Nephron progenitor cell (in vitro differentiated cells): ENCODE measurements at places on chromosomes 2 and 18.

- no peak for DNase-seq
Measured at GRCh38 chr2:131488306-131489205, 3.6 kb downstream of the MZT2A start.

DNA sequence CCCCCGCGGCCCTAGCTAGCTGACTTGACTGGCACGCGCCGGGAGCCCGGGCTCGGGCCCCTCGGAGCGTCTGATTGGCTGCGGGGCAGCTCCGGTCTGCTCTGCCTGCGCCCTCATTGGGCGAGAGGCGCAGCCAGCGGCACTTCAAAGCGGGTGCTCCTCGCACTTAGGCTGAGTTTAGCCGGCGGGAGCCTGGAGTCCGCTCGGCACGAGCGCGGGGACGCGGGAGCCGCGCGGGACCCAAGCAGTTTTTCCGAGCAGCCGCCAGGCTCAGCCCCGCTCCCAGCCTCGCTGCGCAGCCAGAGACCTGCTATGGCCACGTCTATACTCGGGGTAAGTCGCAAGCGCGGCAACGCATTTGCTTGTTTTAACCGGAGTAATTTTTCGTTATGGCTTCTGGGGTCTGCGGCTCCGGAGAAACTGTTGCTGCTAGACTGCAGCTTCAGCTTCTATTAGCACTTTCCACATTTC lies at the start of gene SP9:
Gene SP9, plus strand, starts transcription at position 174 of the 471 bp plus-strand sequence. Its CDS starts 139 bp downstream, at position 313.
- peak; percentile 83 for DNase-seq

DNA sequence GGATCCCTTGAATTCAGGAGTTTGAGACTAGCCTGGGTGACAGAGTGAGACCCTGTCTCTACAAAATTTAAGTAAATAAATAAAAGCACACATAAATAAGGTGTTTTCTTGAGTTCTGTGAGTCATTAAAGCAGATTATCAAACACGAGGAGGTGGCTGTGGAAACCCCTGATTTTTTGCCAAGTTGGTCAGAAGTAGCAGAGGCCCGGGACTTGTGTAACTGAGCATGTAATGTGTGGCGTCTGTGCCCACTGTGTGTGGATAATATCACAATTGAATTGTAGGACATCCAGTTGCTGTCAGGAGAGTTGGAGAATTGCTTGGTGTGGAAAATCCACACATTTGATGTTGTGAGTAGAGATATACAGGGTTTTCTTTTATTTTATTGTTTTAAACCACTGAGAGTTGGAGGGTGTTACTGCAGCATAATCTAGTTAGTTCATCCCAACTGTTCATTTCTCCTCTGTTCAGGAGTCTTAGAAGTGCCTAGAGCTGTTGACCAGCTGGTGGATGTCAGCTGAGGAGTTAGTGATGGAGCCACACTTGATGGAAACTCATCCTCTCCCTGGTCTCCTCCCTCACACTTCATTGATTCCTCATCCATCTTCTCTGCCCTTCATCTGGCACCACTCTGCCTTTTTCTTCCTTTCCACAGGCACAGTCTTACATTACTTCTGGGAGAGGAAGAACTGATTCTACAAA lies 45.9 kb upstream of the RHOB start:
- no peak for DNase-seq

DNA sequence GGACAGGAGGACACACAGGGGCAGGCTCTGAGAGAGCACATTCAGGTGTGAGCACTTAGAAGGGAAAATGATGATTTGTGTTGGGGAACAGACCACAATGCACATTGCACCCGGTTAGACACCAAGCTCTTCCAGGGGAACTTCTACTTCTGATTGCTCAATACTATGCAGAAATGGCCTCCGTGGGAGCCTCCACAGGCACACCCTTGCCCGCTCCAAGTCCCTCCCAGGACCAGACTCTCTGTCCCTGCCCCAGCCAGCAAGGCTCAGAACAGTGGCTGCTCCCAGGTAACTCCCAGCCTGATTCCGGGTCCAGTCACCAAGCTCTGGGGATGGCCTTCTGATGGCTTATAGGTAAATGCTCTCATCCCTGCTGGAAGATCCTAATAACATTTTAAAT lies 56.2 kb downstream of the BCL2L11 start:
- no peak for DNase-seq

- no peak for DNase-seq
Measured at GRCh38 chr2:132904142-132904842, 234.3 kb upstream of the LYPD1 start.
